Naive thymus-derived CD4-positive, alpha-beta T cell (primary cell): ENCODE measurements at places on chromosomes 11 and 22. TPM values are rescaled to one million over a fixed set of nuclear protein-coding genes. Genes with fewer than 3 reads are reported as not detected.

- DNase-seq, result no peak
These were observed 9.2 kb downstream of the TP53I11 start for GRCh38 chr11:44941259-44942021.

DNA sequence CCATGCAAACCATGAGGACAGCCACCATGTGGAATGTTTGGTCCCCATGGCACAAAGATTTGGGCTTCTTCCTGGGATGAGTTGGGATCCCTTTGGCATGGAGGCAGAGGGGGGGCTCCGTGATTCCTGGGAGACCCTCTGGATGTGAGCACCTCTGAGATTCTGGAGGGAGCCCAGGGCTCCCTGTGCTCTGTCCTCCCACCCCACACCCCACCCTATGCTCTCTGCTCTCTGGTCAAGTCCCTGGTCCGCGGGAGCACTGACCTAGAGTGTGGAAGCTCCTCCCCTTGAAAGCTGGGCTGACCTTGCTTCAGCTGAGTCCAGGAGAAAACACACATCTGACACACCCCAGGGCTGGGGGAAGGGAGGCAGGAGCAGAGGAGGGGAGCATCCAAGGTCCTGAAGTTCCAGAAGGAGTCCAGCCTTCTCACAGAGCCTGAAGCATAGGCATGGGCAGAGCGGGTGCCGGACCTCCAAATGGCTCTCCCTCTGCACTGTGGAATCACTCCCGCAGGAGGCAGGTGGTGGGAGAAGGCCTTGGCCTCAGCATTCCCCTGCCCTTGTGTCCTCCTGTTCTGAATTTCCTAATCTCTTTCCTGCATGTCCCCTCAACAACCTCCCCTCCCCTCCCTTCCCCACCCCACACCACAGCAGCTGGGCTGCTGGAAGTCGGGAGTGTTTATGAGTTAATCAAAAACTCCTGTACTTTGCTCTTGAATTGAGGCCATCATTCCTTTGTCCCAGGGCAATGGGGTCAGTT is 25.7 kb upstream of the OAF start:
- no peak for DNase-seq

GRCh38 chr22:23692598-23693291 is 1.9 kb downstream of the RGL4 start:
- DNase-seq, result no peak

TUBA8 gene
- total RNA-seq, result 3.5 TPM

GRCh38 chr11:57310630-57311086 is 14.1 kb downstream of the TNKS1BP1 start:
- DNase-seq, result no peak

ZNF214 gene
- total RNA-seq, result not detected

DNA sequence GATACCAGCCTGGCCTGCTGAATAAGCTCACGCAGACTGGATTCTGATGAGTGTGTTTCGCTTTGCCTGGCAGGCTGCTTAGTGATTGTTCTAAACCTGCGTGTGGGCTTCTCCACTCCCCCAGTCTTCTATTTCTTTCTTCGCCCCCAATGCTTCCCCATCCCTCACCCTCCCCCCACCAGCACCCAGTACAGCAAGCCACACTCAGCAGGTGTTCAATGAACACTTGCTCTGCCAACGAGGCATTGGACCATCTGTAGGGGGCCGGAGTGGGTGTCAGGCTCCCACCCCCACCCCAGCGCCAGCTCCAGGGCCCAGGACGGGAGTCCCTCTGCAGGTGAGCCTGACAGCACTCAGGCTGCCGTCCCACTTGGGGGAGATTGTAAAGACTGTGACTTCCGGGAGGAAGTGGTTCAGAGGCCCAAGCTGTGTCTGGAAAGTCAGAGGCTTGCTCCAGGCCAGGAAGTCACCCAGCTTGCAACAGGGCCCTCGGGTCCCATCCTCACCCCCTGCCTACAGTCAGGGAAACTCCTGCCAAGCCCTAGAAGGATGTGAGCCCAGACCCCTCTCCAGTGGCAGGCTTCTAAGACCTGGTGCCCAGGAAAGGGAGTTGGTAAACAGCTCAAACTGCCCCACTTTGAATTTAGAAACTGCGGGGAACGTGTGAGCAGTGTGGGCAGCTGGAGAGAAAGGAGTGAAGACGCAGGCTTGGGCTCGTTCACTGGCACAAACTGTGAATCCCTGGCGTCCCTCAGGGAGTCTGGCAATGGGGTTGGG is 66.3 kb upstream of the PRDM11 start:
- DNase-seq, result peak; percentile 68

SUN2 gene
- total RNA-seq, result 977 TPM

CTR9 gene
- total RNA-seq, result 51.7 TPM

GRCh38 chr11:72243173-72244059 is 560 bp downstream of the PHOX2A start:
- no peak for DNase-seq

GRCh38 chr22:21450320-21450831 is 16.8 kb upstream of the TMEM191C start:
- DNase-seq, result no peak

MS4A1 gene
- 1.5 TPM for total RNA-seq
